ENCODE measurements at places on chromosomes 16 and 17.

GRCh38 chr17:76276069-76276431 lies 10.9 kb downstream of the UBALD2 start:
- DNase-seq, result no peak

GRCh38 chr17:81340607-81341515 lies 45.8 kb upstream of the SLC38A10 start:
- DNase-seq, result no peak

GRCh38 chr16:19854543-19854876 lies 30.1 kb downstream of the GPRC5B start:
- DNase-seq, result no peak

DNA sequence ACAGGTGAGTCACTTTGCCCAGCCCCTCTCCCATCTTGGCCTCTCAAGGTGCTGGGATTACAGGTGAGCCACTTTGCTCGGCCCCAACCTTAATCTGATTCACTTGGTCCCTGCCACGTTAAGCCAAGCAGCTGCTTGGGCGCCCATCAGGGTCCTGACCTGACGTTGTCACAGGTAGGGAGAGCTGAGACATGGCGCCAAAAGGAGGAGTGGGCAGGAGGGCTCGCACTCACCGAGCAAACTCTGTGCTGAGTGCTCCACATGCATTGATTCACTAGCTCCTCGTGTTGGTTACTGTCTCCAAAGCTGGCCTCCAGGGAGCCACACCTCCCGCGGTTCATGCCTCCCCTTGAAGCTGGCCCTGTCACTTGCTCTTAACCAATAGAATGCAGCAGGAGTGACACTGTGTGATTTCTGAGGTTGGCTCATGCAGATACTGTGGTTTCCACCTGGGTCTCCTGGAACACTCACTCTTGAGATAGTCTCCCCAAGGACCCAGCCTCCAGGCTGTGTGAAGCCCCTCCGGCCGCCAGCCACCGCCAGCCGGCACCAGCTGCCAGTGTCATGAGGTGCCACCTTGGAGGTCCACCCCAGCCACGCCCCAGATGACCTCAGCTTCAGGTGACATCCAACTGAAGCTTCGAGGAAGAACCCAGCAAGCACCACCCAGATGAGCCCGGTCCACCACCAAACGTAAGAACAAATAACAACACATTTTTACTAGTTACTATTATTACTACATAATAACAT lies 223.0 kb downstream of the GSG1L start:
- DNase-seq, result no peak

DNA sequence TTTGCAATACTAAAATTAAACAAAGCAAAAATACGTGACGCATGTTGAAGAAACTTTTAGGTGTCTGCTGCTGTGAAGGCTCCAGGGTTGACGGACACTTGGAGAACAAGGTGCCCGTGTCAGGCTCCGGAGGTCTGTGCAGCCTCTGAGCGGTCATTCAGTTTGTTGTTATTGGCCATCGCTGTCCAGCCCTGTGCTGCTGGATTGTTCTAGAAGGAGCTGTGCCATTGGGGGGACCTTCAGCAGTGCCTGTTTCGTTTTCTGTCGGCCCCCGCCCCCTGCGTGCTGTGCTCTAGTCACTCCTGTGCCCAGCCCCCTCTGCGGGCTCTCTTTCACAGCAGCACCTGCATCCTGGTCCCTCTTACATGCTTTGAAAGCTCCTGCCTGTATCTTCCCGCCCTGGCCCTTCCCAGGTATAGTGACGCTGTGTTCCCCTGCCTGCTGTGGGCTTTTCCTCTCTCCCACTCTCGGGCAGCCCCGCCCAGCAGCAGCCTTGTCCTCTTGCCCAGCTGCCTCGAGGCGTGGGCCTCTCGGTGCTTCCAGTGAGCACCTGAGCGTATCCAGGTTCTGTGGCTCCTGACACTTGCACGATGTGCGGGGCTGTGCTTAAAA lies 50.7 kb downstream of the RNF213 start:
- no peak for DNase-seq

GRCh38 chr16:57186872-57187854 lies 1.0 kb downstream of the RSPRY1 start:
- no peak for DNase-seq

DNA sequence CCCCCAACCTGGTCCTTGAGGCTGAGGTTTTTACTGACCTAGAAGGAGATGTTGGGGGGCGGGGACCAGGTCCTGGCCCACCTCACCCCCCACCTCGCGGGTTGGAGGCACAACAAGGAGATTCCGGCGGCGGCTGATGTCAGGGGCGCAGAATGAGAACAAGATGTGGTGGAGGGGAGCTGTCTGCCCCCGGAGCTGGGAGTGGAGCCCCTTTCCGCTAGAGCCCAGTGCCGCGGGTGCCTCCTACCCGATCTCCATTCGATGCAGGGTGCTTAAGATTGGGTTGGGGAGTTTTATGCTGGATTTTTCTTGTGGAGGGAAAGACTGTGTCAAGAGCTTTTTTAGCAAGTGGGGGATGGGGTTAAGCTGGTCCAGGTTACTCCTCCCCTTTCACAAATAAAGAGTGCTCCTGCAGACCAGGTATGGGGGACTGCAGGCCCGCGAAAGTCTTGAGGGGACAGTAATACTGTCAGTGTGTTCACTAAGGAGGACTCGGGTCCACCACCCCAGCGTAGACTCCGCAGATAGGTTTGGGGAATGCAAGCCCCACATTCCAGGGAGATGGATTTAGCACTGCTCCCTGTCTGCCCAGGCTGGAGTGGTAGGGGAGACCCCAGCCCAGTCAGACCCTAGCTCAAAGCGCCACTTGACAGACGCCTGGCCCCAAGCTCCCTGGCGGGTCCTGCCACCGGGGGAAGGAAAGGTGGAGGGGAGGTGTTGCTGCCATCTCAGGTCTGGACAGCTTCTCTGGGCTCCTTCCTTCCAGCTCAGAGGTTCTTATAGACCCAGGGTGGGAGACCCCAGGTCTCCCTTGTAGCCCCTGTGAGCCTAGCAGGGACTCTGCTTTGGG lies 2.0 kb downstream of the CACNA1G start:
- no peak for DNase-seq

All from hepatic stellate cell (primary cell).